ENCODE measurements at places on chromosomes 6 and 20.
A peak's percentile ranks its signal among the peaks of the same experiment; 100 is the strongest.

DNA sequence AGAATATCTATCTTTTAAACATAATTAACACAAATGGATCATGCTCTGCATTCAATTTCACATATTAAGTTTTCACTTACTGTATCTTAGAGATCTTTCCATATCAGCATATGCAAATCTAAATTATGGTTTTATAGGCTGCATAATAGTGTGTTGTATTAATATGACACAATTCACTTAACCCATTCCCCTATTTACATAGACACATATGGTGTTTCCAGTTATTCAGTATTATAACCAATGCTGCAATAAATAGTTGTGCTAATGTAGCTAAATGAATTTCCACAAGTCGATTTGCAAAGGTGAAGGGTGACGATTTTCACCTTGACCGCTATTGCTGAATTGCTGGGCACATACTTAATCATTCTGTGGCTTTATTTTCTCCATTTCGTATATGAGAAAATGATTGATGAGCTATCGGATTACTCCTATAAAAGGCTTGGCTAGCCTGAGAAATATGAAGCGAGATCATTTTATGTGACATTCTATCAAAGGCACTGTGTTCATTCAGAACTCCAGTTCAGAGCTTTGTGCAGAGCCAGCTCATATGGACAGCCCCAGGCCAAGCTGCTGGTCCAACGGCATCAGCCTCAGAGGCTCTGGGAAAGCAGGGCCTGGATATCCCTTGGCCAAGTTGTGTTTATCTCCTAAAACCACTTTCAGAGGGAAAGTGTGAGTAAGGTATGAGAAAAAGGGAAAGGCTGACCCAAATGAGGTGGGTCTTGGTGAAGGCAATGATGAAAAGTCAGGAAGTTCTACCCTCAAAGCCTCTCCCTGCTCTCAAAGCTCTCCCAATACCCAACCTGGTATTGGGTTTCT is 50.8 kb downstream of the GFOD1 start:
- no peak for DNase-seq

DNA sequence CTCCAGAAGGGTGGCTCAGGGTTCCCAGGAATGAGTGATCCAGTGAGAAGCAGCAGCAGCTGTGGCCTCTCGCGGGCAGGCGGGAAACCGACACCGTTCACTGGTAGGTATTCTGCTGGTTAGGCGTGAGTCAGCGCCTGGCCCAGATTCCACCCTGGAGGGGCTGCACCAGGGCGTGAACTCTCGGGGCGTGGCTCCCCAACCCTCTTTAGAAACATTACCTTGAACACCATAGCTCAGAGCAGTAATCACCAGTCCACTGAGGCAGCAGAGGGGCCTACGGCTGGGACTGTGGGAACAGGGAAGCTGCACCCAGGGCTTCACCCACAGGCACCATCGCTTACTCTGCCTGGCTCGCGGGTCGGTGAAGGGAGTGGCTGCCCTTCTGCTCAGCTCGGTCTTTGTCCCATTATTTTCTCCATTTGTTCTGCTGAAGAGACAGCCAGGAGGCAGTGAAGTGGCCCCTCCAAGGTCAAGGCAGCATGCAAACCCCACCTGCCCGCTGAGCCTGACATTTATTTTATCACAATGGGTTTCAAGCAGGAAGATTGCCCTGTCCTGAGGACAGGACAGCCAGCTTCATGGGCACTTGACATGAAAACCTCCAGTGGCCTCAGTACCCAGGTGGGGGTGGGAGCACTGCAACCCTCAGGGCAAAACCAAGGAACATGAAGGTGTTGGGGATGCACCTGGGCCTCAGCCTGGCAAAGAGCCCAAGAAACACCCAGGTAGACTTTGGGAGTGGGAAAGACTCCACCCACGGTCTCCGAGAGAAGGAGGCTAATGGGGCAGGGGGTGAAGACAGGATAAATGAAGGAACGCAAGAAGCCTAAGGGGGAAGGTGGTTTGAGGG is 51.0 kb upstream of the CD93 start:
- peak; percentile 75 for DNase-seq

DNA sequence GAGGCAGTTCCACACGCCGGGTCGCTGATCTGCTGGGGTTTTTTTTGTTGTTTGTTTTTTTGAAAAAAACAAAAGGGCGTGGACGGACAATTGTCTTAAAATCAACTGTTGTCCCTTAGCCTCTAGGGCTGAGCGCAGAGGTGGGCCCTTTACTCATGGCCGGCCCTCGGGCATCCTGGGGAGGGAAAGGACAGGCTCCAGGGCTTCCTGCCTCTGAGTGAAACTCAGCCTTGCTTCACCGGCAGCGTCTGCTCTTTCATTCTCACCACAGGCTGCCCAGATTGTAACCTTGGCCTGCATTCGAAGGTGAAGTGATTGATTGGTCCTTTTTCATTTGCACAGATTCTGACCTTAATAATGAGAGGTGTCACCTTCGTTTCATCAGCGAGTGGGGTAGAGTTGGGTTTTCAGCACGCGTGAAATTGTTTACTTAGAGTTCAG is 797 bp downstream of the SMIM13 start:
- DNase-seq: peak; percentile 47

DNA sequence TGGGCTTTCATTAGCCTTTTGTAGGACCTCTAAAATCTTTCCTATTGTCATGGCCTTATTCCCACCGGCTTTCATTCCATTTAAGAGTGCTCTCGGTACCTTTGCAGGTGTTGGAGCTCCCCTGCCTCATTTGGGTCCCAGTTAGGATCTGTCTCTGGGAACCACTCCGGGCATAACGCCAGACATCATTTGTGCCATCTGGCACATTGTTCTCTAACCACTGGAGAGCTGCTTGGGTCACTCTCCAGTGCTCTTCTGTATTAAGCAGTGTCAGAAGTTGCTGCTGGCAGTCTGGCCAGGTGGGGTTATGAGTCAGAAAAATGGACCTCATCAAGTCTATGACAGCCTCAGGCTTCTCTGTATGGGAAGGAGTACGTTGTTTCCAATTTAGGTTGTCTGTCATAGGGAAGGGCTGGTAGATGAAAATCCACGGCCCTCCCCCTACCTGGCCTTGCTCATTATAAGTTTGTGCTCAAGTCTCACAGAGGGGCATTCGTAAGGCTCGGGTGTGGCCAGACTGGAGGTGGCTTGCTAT is 62.9 kb upstream of the MOCS1 start:
- DNase-seq: no peak

- DNase-seq: peak; percentile 77
These were observed 6.0 kb downstream of the OPN5 start for GRCh38 chr6:47787620-47788497.

DNA sequence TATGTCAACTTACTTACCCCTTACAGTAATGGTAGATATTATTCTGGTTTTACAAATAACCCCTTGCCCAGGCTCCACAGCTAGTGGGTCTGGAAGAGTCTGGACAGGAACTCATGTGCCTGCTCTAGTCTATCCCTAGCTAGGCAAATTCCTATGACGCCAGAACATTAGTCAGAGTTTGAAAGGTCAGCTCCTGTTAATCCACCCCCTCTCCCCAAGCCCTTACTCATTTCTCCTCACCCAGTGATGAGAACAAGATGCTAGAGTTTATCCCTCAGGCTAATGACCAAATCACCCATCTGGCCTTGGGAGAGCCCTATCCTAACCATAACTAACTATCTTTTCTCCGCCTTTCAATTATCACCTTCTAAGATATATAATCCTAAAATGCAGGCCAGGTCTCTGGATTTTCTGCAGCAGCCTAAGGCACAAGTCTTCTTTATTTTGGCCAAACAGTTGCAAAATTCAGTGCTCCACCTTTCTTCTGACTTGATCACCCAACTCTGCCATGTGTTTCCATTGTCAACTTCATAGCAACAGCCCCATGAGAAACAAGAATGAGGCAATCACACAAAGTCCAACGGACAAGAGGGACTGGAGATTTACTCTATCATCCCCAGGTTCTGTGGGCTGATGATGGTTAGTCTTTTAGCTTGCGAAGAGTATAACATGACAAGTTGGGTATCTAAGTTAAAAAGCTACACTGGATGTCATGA is 113.3 kb downstream of the TASP1 start:
- peak; percentile 36 for DNase-seq

GRCh38 chr20:47691625-47692024 is 93.7 kb downstream of the SULF2 start:
- no peak for DNase-seq

- peak; percentile 36 for DNase-seq
These were observed 86.7 kb upstream of the STMND1 start for GRCh38 chr6:17015144-17015543.

GRCh38 chr20:33761698-33762250 is 30.0 kb downstream of the ZNF341 start:
- no peak for DNase-seq

DNA sequence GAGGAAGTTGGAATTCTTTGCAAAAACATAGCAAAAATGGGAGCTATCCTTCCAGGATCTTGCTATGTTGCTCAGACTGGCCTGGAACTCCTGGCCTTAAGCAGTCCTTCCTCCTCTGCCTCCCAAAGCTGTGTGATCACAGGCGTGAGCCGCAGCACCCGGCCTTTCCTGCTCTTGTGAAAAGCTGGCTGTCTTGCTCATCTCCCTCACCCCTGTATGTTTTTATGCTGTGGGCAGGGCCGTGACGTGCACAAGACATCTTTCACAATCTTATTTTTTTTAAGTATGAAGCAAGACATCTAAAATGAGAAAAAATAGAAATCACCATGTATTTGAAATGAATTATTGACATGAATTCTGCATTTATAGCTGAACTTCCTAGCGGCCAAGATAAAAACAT is 110.4 kb downstream of the SAMD5 start:
- no peak for DNase-seq

DNA sequence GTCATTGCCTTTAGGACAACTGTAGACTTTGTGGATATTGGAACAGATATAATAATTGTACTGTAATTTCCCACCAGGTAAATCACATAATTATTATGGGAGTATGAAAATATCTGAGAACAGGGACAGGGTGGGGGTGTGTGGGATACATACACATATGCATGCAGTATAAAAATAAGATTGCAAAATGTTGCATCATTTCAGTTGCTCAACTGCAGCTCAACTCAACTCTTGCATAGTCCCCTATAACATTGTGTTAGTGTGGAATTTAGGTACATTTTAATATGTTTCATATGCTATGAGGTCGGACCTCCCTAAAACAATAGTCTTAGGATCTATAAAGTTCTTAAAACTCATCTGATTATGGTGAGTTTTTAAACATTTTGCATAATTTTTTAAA is 275.0 kb upstream of the FLRT3 start:
- no peak for DNase-seq

- DNase-seq: no peak
These were observed 33.2 kb downstream of the VEGFA start for GRCh38 chr6:43803055-43803782.

- no peak for DNase-seq
These were observed 1016.4 kb downstream of the KIF16B start for GRCh38 chr20:15556869-15557268.

- DNase-seq: peak; percentile 65
These were observed 58.9 kb upstream of the SERINC1 start for GRCh38 chr6:122530440-122531046.

- no peak for DNase-seq
These were observed 24.6 kb downstream of the FOXA2 start for GRCh38 chr20:22559711-22560318.

- no peak for DNase-seq
These were observed 225.3 kb downstream of the RIMS1 start for GRCh38 chr6:72111611-72112010.

DNA sequence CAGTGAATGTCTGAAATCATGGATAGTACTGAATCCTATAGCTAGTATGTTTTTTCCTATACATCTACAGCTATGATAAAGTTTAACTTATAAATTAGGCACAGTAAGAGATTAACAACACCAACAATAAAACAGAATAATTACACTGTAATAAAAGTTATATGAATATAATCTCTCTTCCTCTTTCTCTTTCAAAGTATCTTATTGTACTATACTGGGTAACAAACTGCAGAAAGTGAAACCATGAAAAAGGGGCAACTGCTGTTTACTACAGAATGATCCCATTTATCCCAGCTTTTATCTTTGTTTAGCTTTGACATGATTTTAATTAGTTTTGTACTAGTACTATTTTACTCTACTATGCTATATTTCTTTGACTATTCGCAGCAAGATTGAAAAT is 25.8 kb downstream of the ESF1 start:
- no peak for DNase-seq

GRCh38 chr20:6583134-6583738 is 184.2 kb upstream of the BMP2 start:
- DNase-seq: peak; percentile 63

DNA sequence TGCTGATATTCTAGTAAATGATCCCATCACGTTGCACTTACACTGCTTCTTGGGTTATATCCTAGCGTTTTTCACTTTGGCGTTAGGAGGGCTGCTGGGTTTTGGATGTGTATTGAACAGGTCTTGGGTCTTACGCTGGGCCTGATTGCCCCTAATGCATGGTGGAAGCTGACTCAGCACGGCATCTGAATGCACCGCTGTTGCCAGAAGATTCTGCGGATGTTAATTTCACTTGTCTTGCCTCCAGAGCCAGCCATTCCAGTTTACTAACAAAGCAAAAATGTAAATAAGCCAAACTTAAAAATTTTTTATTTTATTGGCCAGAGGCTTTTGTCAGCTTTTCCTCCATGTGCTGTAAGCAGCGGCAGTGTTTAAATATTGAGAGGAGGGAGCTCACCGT is 233.5 kb downstream of the TMEM242 start:
- DNase-seq: no peak

DNA sequence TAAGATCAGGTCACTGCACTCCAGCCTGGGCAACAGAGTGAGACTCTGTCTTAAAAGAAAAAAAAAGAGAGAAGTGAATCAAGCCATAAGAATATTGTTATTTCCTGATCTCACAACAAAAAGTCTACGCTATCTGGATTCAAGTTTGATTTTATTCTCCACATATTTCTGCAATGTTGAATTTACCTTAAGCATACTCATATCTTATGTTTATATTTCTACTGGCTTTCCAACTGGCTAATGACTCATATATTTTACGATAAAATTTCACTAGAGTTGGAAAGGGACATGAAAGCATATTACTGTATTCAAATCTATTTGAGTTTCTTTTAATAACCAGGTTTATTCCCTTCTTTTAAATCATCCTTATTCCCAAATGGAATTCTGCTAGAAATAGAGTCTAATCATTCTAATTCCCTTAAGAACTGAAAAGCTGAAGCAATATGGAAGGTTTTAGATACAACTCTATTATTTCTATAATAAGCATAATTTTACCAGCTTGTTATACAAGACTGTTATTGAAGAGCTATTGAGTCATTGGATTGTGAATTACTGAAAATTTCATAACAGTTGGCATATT is 276.9 kb upstream of the HS3ST5 start:
- DNase-seq: no peak

DNA sequence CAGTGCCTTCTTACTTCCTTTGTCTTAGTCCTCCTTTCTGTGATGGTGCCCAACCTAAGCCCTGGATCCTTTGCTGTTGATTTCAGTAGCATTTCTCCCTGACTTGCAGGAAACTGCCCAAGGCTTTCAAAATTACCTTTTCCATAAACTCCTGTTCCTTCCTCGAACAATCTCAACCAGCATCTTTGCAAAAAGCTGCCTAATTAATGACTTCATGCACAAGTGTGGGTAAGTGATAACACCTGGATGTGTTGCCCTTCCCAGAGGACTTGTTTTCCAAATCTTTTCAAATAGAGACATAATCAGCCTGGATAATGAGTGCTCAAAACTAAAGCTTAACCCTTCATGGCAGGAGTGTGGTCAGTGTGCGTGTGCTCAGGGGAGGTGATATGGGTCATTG is 118.0 kb downstream of the PCSK2 start:
- DNase-seq: no peak

GRCh38 chr20:17525650-17526049 is 5.5 kb downstream of the BFSP1 start:
- peak; percentile 41 for DNase-seq

GRCh38 chr20:20643927-20644326 is 68.5 kb downstream of the RALGAPA2 start:
- DNase-seq: no peak
